Heart right ventricle (tissue), 16 donors: ENCODE measurements at places on chromosomes 2 and 18.

GRCh38 chr18:55642191-55642590 is 54.2 kb upstream of the TCF4 start:
- H3K4me1 ChIP-seq, result no peaks in the 10 kb centered on the region
- no peak overlapping the region for H3K4me3 ChIP-seq
- no peaks in the 10 kb centered on the region for H3K36me3 ChIP-seq
- DNase-seq, result no peak
- H3K27ac ChIP-seq, result no peak overlapping the region
- no peaks in the 10 kb centered on the region for H3K27me3 ChIP-seq

DNA sequence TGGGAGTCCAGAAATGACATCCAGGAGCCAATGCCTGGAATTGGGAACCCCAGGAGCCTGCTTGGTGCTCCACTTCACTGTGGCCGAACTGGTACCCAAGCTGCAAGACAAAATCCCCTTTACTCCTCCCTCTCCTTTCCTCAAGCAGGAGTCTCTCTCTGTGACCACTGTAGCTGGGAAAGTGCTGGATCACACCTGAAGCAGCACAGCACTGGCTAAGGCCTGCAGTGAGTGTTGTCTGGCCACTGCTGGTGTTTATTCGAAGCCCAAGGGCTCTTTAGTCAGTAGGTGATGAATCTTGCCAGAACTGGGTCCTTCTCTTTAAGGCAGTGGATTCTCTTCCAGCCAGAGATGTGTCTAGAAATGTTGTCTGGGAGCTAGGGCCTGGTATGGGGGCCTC is 26.4 kb downstream of the STPG4 start:
- no peaks in the 10 kb centered on the region for H3K36me3 ChIP-seq
- no peak overlapping the region for H3K4me3 ChIP-seq
- no peaks in the 10 kb centered on the region for H3K4me1 ChIP-seq
- DNase-seq, result no peak
- no peaks in the 10 kb centered on the region for H3K27me3 ChIP-seq

DNA sequence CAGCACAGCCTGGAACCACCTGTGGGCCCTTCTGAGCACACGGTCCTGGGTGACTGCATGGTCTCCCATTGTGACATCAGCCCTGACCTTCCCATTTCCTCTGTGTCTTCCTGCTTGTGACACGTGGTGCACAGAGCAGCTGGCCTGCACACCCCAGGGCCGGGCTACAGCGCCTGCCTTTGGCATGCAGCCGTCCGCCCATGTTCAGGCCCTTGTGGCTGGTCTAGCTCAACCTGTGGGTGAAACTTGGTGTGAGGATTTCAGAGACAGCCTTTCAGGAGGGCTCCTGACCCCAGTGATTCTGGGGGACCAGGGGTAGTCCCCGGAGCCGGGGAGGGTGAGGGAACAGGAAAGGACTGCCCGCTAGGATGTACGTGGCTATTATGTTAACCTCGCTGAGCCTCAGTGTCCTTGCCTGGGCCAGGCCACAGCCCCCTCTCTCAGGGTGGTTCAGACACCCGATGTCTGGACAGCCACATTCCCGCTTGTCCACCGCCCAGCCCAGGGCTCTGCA is 284.8 kb upstream of the HS6ST1 start:
- DNase-seq, result no peak
- no peaks in the 10 kb centered on the region for H3K36me3 ChIP-seq
- no peaks in the 10 kb centered on the region for H3K27me3 ChIP-seq
- no peaks in the 10 kb centered on the region for H3K4me1 ChIP-seq
- H3K27ac ChIP-seq, result no peak overlapping the region
- H3K4me3 ChIP-seq, result no peak overlapping the region

DNA sequence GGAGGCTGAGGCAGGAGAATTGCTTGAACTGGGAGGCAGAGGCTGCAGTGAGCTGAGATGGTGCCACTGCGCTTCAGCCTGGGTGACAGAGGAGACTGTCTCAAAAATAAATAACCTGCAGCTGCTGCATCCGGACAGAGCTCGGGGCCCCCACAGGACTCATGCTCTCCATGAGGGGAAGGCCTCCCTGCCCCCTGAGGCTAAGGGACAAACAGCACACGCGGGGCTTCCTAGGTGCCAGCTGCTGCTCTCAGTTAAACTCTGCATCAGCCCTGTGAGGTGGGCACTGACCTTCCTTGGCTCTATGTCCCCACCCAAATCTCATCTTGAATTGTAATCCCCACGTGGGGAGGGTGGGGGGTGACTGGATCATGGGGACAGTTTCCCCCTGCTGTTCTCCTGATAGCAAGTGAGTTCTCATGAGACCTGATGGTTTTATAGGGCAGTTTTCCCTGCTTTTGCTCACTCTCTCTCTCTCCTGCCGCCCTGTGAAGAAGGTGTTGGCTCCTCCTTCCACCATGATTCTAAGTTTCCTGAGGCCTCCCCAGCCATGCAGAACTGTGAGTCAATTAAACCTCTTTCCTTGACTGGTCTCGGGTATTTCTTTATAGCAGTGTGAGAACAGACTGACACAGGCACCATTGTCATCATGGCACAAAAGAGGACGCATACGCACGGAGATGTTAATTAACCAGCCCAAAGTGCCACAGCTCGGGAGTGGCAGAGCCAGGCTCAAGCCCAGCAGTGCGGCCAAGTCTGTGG is 49.9 kb upstream of the TAF1B start:
- no peak overlapping the region for H3K27ac ChIP-seq
- H3K4me3 ChIP-seq, result no peak overlapping the region
- no peaks in the 10 kb centered on the region for H3K27me3 ChIP-seq
- no peaks in the 10 kb centered on the region for H3K36me3 ChIP-seq

DNA sequence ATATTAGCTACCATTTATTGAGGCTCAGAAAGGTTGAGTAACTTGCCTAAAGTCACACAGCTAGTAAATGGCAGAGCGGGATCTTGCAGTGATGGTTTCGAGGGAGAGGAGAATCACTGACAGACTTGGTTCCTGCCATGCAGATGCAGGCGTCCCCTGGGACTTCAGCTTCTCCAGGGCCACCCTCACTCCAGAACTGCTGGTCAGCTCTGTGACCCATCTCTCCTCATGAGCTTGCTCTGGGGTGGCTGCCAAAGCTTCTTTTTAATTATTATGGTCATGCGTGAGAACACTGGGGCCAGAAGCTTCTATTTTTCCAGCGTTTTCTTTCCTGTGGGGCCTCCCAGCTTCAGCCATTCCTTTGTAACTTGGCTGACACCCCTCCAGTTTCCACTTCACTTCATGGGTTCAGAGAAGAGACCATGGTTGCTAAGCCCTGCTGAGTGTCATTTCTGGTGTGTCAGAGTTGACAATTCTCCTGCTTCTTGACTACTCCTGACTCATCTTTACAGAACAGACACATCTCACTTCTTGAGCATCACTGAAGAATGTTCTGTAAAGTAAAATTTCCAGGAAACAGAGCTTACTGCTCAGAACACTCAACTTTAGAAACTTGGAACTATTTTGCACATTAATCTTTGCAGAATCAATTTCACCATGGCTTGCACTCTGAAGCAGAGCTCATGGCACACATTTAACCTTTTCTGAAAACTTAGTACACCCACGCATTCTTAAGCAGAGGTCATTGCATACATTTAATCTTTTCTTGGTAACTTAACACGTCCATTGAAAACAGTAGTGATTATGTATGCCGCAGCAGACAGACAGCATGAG is 70.4 kb downstream of the IL1R2 start:
- H3K36me3 ChIP-seq, result no peaks in the 10 kb centered on the region
- H3K27ac ChIP-seq, result peak overlapping the region; percentile 50
- H3K27me3 ChIP-seq, result no peaks in the 10 kb centered on the region
- peak; percentile 39 for DNase-seq
- no peak overlapping the region for H3K4me3 ChIP-seq
- H3K4me1 ChIP-seq, result peaks cover 72% of the 10 kb centered on the region

DNA sequence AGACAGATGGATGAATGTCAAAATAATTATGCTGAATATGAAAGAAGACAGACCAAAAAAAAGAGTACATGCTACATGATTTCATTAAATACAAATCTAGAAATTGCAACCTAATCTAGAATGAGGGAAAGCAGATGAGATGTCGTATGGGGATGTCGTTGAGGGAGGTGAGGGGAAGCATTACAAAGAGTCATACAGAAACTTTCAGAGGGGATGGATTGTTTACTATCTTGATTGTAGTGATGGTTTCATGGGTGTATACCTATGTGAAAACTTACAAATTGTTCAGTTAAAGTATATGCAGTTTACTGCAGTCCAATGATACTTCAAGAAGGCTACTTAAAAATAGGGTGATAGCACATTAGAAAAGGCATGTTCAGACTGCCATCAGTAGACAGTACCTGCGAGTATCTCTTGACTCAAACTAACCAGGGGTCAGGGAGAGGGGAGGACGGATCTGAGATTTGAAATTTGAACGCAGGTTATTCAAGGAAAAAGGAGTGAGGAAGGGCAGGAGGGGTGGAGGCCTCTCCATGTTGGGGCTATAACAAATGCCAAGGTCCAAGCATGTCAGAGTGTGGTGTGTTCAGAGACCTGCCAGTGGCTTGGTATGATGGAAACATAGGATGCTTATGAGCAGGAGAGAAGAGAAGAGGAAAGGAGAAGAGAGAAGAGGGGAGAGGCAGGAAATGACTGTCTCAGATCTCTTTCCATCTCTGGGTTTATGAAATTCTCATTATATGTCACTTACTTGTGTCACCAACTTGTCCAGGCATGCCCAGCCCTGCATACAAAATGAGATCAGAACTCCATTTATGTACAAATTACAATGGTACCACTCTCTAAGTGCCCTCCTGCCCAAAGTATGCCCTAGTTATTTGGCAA is 257.3 kb upstream of the CXCR4 start:
- no peak overlapping the region for H3K27ac ChIP-seq
- H3K4me1 ChIP-seq, result no peaks in the 10 kb centered on the region
- no peaks in the 10 kb centered on the region for H3K36me3 ChIP-seq
- DNase-seq, result no peak
- no peak overlapping the region for H3K4me3 ChIP-seq

- H3K36me3 ChIP-seq, result no peaks in the 10 kb centered on the region
- H3K27ac ChIP-seq, result peak overlapping the region; percentile 88
Measured at GRCh38 chr2:86221066-86221684, 21.9 kb downstream of the MRPL35 start.

DNA sequence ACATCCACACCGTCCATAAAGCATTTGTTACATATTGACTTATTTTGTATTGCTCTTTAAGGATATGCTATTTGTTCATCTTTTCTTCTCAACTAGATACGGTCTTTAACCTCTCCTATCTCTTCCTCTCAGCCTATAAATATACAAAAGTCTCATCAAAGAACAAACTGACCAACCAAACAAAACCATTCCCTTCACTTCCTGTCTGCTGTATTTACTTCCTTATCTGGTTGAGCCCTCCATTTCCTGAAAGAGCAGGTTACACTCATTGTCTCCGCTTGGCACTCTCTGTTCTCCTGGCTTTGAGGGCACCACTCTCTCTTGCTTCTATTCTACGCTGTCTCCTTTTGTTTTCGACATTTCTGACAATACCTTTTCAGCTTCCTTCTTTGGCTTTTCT is 431.9 kb upstream of the TCF4 start:
- H3K27ac ChIP-seq, result no peak overlapping the region
- no peaks in the 10 kb centered on the region for H3K36me3 ChIP-seq
- H3K4me3 ChIP-seq, result no peak overlapping the region
- H3K4me1 ChIP-seq, result peaks cover 7% of the 10 kb centered on the region

DNA sequence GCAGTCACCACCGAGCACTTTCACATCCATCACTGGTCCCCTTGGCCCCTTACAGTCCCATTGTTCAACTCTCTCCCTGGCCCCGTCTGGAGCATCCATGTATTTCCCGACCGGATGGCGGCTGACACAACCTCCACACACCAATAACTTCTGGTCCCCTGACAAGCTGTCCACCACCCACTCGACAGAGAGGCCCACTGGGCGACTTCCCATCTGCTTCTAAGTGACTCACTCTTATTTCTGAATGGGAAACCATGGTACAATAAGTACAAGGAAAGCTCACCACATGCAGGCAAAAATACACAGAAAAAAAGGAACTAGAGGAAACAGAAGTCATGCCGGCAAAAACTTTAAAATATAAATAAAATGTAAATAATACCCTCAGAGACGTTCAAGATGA is 82.9 kb upstream of the RAB12 start:
- no peak overlapping the region for H3K4me3 ChIP-seq
- no peaks in the 10 kb centered on the region for H3K4me1 ChIP-seq
- H3K27ac ChIP-seq, result no peak overlapping the region

- H3K27ac ChIP-seq, result no peak overlapping the region
- H3K4me3 ChIP-seq, result no peak overlapping the region
- H3K4me1 ChIP-seq, result no peaks in the 10 kb centered on the region
- no peaks in the 10 kb centered on the region for H3K36me3 ChIP-seq
Measured at GRCh38 chr2:38201784-38202183, 125.8 kb upstream of the CYP1B1 start.

GRCh38 chr2:127614246-127614645 is 31.7 kb upstream of the GPR17 start:
- no peak overlapping the region for H3K4me3 ChIP-seq
- no peak for DNase-seq
- H3K36me3 ChIP-seq, result no peaks in the 10 kb centered on the region
- H3K4me1 ChIP-seq, result no peaks in the 10 kb centered on the region
- H3K27me3 ChIP-seq, result no peaks in the 10 kb centered on the region
- H3K27ac ChIP-seq, result no peak overlapping the region

DNA sequence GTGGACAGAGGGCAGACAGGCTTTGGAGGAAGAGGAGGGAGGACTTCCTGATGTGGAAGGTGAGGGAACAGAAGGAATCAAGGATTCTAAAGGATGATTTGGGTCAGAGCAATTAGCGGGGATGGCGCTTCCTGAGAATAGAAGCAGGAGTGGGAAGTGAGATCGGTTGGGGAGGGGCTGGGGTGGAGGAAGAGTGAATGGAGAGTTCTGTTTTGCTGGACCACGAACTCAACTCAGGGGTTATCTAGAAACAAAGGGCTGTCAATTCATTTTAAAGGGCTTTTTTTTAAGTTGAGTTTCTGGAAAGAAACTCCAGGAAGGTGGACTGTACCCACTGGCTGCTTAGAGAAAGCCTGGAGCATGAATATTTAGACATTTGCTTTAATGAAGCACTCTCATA is 54.9 kb downstream of the BCL2L11 start:
- no peak for DNase-seq
- no peak overlapping the region for H3K4me3 ChIP-seq
- H3K36me3 ChIP-seq, result no peaks in the 10 kb centered on the region
- H3K4me1 ChIP-seq, result no peaks in the 10 kb centered on the region

- H3K27ac ChIP-seq, result peak overlapping the region; percentile 75
- no peaks in the 10 kb centered on the region for H3K36me3 ChIP-seq
- H3K4me3 ChIP-seq, result peak overlapping the region; percentile 21
- DNase-seq, result peak; percentile 36
- peaks cover 14% of the 10 kb centered on the region for H3K4me1 ChIP-seq
Measured at GRCh38 chr2:61670591-61671501, 132.7 kb upstream of the XPO1 start.

- no peaks in the 10 kb centered on the region for H3K4me1 ChIP-seq
- no peak overlapping the region for H3K27ac ChIP-seq
- H3K27me3 ChIP-seq, result no peaks in the 10 kb centered on the region
- H3K36me3 ChIP-seq, result no peaks in the 10 kb centered on the region
- no peak overlapping the region for H3K4me3 ChIP-seq
Measured at GRCh38 chr2:227395556-227395955, 7.8 kb upstream of the SCYGR1 start.

GRCh38 chr2:104818264-104818663 is 35.7 kb upstream of the POU3F3 start:
- no peaks in the 10 kb centered on the region for H3K27me3 ChIP-seq
- H3K4me3 ChIP-seq, result no peak overlapping the region

GRCh38 chr2:130875935-130876334 is 39.2 kb downstream of the ARHGEF4 start:
- H3K4me1 ChIP-seq, result no peaks in the 10 kb centered on the region
- H3K27ac ChIP-seq, result no peak overlapping the region
- no peak overlapping the region for H3K4me3 ChIP-seq
- H3K36me3 ChIP-seq, result no peaks in the 10 kb centered on the region
- no peaks in the 10 kb centered on the region for H3K27me3 ChIP-seq
- DNase-seq, result no peak

- no peaks in the 10 kb centered on the region for H3K4me1 ChIP-seq
- H3K27me3 ChIP-seq, result peaks cover 4% of the 10 kb centered on the region
- no peak overlapping the region for H3K27ac ChIP-seq
- no peak for DNase-seq
- H3K4me3 ChIP-seq, result no peak overlapping the region
- no peaks in the 10 kb centered on the region for H3K36me3 ChIP-seq
Measured at GRCh38 chr2:240632306-240632721, 7.0 kb downstream of the GPR35 start.
